Tibial artery (tissue), 4 donors: ENCODE measurements at places on chromosomes 12 and 14.

DNA sequence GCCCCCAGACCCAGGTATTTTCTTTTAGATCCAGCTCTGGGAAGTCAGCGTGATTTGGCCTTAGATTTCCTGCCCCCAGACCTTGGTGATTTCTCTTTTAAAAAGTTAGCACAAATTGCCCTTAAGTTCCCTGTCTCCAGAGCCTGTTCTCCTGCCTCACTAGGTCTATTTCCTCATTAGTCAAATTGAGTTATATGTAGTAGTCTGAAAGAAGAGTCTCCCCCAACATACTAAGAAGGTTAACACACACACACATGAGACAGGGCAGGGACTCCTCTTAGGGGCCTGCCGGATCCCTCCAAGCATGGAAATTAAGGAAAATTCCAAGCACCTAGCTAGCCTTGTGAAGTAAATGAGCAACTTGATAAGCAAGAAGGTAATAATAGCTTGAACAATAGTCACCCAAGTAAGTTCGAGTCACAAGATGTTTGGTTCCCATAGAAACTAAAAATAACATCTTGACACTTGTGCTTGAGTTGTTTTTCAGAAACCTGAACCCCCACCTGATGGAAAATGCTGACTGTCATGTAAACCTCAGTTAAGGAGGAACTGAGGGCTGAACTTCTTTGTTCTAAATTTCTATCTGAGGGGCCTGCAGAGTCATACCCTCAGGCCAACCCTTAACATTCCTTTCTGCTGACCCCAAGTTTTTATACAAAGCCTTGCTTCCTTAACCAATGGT lies 51.6 kb downstream of the CAND1 start:
- DNase-seq, result no peak

GRCh38 chr14:100670017-100670752 lies 56.5 kb upstream of the DLK1 start:
- DNase-seq, result no peak

- DNase-seq, result no peak
Observed at GRCh38 chr12:18139989-18140596, 50.1 kb upstream of the RERGL start.

DNA sequence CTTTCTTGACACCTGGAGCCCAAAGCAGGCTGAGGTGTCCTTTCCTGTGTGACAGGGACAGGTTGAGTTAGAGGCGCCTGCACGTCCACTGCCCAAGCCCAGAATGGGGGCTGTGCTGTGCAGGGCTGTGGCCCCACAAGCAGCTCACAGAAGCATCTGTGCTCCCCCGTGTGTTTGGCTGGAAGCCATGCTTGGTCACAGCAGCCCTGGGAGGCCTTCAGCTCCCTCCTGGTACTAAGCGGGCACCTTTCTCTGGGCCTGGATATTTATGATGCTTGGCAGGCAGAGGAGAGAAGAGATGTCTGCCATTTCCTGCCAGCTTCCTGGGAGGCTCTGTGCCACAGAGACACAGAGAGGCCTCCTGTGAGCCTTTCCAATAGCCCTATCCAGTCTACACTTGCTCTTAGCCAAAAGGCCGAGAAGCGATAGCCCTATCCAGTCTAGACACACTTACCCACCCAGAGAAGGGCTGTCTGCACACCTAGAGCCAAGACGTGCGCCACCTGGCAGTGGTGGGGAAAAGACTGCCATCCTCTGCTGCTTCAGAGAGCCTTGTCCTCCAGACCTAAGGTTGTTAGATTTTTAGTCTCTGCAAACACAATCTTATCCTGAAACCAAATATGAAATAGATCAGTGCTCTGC lies 117.4 kb downstream of the GCH1 start:
- peak; percentile 65 for DNase-seq

- no peak for DNase-seq
Observed at GRCh38 chr14:51304941-51305340, 64.9 kb downstream of the TMX1 start.

- DNase-seq, result no peak
Observed at GRCh38 chr14:61395115-61395725, 73.8 kb downstream of the PRKCH start.

GRCh38 chr12:24256684-24257083 lies 307.2 kb upstream of the SOX5 start:
- DNase-seq, result no peak

- DNase-seq, result peak; percentile 68
Observed at GRCh38 chr14:104724407-104724980, 465 bp downstream of the ADSS1 start.

- no peak for DNase-seq
Observed at GRCh38 chr12:54716261-54716660, 68.1 kb upstream of the DCD start.

GRCh38 chr12:112950701-112951100 lies 12.4 kb downstream of the OAS3 start:
- no peak for DNase-seq

GRCh38 chr12:59678759-59679411 lies 83.1 kb downstream of the SLC16A7 start:
- DNase-seq, result no peak

- no peak for DNase-seq
Observed at GRCh38 chr14:72894623-72895378, 900 bp upstream of the DPF3 start.

DNA sequence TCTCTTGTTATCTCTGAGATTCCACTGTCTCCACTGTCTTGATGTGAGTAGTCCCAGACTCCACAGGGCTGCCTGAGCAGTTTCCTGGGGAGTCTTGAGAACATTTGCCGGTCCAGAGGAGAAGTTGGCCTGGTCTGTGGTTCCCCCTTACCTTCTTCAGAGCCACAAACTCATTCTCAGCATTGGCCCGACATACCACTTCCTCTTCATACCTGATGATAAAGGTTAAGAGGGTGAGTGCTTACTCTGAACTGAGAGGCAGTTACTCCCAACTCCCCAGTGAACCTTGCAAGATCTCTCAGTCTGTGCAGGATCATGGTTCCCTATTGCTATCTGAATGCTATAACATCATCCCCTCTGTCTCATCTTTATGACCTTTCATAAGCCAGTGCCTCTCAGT lies 2.6 kb downstream of the KRT84 start:
- DNase-seq, result no peak

DNA sequence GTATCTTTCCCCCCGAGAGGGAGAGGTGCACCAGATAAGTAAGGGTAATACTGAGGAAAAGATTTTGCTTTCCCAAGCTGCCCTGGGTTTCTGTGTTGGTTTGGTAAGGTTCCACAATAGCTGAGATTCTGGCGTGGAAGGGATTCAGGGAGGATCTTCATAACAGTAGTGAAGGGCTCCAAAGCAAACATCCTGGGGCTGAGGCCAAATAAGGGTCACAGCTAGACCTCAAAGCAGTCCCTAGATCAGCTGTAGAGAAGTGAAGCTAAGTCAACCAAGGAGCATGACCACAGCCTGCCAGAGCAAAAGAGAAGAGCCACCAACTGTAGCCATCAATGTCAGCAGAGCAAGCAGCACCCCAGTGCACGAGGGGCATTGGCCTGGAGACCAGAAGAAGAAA lies 73.2 kb upstream of the SLC35F4 start:
- DNase-seq, result no peak

DNA sequence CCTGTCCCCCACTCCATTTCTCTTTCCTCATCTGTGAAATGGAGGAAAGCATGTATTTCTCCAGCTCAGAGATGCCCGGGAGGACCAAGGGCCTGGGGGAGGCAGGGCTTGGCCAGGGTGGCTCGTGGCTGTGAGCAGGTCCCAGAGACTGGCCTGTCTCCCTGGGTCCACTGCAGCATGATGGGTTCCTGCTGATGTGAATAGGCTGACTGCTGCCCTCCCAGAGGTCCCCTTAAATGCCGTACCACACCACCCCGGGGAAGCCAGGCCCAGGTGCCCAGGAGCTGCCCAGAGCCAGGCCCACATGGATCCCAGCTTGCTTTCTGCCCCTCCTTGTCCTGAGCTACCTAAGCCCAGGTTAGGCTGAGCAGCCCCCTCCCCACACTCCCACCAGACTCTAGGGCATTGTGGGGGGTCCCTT lies 158.2 kb upstream of the C14orf180 start:
- DNase-seq, result no peak

- no peak for DNase-seq
Observed at GRCh38 chr12:51351913-51352532, 5.5 kb upstream of the CELA1 start.
